Activated CD8-positive, alpha-beta memory T cell treated with anti-CD3 and anti-CD28 coated beads, Interleukin-2, amount 50 U/mL, for 4 hours (primary cell): ENCODE measurements at places on chromosomes 4 and X.

- no peak for DNase-seq
Measured at GRCh38 chr4:77015390-77015789, 60.4 kb downstream of the CCNI start.

GRCh38 chr4:48629458-48629857 lies 139.4 kb downstream of the ZAR1 start:
- DNase-seq: no peak

DNA sequence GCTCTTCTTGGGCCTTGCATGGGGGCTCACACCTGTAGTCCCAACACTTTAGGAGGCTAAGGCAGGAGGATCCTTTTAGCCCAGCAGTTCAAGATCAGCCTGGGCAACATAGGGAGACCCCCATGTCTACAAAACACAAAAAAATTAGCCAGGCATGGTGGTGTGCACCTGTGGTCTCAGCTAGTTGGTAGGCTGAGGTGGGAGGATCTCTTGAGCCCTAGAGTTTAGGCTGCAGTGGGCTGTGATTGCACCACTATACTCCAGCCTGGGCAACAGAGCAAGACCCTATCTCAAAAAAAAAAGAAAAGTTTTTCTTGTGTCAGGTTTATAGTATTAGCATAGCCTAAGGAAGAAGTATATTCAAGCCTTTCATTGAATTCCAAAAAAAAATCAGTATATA lies 30.8 kb upstream of the FAM241A start:
- no peak for DNase-seq

- no peak for DNase-seq
Measured at GRCh38 chrX:153800177-153800722, 5.8 kb downstream of the SSR4 start.

GRCh38 chrX:147476008-147476407 lies 435.7 kb upstream of the FMR1 start:
- DNase-seq: no peak

DNA sequence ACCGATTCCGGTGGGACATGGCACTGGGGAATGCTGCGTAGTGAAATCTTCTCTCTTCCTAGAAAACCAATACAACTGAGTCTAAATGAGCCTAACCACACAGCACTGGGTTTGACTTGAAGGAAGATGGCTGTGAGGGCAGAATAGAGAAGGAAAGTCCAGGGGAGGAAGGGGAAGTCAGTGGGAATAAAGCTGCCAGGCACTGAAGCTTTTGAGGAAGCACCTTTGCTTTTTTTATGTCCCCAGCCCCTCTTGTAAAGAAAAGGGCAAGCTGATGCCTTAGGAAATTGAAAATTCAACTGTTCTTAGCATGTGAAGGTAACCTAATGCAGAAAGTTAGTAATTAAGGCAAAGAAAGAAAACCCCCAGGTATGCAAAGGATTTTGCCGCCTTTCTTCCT lies 20.6 kb downstream of the MED28 start:
- no peak for DNase-seq

DNA sequence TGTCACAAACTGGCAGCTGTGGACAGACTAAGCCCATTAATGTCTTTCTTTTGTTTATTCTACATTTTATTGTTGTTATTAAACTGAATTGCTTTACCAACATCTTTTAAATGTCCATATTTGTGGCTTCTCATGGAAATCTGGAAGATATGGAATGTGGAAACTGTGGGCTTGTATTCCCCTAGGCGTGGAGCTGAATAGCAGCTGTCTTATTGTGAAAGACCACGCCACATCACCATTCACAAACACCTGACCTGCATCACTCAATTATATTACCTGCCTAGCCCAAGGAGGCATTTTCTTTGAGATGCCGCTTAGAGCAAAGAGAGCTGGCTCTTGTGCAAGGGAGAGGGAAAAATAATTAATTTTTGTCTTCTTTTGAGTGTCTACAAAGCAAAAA lies 96.9 kb upstream of the GPRIN3 start:
- no peak for DNase-seq

DNA sequence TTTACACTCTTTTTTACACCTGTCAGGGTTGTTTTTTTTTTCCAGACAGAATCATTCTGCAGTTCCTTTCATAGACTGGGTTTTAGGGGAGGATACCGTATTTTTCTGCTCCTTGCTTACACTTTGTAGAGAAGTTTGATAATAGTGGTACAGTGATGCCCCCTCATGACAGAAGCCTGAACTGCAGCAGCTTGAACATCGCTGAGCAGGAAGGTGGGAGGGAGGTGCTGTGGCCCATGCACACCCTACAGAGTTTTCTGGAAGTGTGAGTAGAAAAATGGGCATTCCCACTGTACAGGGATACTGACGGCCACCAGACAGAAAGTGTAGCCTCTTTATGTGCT lies 54.5 kb downstream of the RAB40A start:
- DNase-seq: peak; percentile 67

- no peak for DNase-seq
Measured at GRCh38 chr4:38925492-38926413, 58.1 kb downstream of the FAM114A1 start.

DNA sequence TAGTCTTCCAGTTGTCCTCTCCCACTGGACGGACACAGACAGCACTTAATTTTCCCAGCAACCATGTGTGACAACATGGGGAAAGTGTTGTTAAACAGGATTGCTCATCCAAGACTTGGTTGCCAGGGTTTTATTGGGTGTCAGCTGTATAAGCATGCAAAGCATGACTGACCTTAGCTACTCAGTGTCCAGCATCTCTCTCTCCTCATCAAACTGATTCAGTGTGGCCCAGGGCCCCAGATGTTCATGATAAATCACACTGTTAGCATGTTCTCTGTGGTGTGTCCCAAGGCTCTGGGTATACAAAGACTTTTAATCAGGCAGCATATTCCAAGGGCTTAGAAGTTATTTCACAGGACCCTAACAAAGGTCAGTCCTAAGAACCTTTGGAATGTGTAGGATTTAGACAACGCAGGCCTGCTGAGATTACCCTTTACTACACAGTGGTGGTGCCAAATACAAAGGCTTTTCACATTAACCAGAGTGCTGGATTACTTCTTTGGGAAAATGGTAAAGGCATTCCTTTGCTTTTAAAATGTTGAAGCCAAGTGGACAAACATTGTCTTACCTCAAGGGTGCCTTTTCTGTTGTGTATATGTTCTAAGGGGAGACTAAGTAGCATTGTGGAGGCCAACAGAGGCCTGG lies 213.3 kb downstream of the GLUD2 start:
- DNase-seq: no peak

DNA sequence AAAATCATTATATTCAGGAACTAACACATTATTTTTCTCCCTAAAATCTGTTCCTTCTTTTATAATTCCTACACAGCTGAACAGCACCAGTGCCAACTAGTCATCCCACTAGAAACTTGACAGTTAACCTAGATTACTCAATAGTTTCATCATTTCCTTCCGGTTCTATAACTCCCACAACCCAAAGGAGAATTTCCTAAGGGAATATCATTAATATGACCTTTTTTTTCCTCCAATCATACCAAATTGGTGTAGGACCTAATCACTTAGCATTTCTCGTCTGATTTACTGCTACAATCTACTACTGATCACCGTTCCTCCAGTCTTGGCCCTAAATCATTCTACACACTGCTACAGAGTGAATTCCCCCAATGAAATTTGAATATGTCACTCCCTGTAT lies 45.9 kb downstream of the WDFY3 start:
- DNase-seq: no peak

DNA sequence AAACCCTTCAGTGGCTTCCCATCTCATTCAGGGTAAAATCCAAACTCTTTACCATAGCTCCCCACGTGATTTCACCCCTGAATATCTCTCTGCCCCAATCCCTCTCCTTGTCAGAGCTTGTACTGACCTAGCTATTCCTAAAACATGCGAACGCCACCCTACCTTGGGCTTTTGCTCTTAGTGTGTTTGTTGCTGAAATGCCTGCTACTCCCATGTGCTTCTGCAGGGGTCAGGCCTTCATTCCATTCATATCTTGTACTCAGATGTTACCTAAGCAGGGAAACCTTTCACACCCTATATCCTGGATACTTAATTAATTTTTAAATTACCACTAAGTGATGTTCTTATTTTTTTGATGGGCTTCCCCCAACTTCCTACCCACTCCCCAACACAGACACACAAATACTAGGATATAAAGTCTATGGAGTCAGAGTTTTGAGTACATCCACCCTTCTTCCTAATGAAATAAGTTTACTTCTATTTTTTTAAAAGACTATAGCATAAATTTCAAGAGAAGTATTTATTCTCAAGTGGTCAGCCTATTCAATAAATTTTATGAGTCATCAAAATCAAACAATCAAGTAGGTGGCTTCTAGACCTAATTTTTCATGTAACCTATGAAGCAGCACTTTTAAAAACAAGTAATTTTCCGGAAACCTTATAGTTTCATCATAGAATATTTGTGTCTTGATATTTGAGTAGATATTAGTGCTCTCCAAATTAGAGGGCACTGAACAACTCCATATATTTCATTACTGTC lies 189.4 kb downstream of the RAPGEF2 start:
- DNase-seq: no peak

DNA sequence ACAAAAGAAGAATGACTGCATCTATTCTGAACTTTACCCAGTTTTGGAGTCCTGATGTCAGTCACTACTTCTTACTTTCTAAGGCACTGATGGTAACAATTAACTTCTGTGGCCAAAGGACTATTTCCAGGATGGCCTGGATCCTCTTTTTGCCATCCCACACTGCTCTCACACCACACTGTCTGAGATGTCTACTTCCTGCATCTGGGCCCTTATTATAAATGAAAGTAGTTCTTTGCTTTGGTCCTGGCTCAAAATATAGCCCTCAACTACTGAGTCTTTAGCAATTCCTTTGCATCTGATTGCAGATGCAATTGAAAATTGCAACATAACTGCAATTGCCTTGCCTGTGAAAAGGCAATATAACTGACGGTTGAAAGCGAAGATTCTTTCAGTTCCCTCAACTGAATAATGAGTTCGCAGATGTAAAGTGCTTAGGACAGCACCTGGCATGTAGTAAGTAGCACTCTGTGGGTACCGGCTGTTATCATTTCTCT lies 44.2 kb downstream of the COQ2 start:
- DNase-seq: no peak

DNA sequence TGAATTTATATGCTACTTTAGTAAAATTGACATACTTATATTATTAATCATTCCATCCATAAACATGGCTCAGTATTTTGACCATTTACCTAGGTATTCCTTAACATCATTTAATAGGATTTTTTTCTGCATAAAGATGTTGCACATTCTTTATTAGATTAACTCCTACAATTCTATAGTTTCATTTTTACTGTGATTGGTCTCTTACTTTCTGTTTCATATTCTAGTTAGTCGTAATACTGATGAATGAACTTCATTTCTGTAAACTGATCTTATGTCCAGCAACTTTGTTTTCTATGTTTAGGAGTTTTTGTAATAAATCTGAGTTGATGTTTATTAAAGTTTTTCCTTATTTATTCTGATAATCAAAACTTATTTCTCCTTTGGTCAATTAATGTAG lies 278.2 kb upstream of the CXXC4 start:
- DNase-seq: no peak

GRCh38 chr4:88101165-88101564 lies 57.3 kb downstream of the ABCG2 start:
- DNase-seq: no peak

GRCh38 chr4:75514949-75515612 lies 808 bp downstream of the THAP6 start:
- DNase-seq: no peak

- no peak for DNase-seq
Measured at GRCh38 chrX:65633826-65634225, 33.6 kb upstream of the MSN start.

GRCh38 chr4:107220976-107221375 lies 184.9 kb upstream of the DKK2 start:
- DNase-seq: no peak

DNA sequence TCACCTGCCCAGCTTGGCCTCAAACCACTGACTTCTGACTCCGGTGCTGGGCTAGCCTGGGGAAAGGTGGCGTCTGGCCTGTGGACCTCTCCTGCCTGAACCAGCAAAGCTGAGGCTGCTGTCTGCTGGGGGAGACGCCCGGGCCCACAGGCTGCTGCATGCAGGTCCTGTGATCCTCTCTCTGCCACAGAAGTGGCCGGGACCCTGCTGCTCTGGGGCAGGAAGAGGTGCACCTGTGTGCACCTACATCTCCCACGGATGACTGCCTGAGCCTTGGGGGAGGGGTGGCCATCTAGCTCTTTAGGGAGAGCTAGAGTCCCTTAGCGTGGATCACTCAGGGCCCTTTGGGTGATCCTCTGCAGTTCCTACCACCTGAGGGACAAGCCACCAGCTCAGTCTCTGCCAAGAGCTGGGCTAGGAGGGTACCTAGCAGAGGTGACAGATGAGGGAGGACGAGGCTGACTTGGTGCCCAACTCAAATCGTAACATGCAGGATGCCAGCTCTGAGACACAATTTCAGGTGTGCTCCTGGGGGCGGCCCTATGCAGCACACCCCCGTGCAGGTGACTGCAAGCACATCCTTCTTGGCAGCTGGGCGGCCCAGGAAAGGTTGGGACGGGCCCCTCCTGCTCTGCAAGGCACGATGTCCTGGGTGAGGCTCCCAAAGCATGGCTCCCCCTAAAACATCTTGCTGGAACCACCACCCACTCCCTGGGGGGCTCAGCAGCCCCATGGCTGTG lies 22.5 kb downstream of the LETM1 start:
- DNase-seq: no peak

DNA sequence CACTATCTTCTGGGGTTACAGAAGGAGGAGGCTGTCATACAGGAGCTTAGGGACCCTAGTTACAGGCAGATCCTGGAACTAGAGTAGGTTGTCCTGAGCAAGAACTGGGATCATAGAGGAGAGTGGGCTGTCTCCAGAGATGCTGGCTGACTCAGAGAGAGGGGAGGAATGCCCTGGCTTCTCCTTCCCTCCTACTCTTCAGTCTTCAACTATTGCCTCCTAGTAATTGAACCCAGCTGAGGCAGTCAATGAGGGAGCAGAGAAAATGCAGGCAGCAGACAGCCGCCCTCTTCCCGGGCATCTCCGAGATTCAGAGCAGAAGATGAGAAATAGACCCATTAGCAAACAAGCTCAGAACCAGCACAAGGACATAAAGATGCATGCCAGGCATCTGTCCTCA lies 118.3 kb upstream of the PDE5A start:
- no peak for DNase-seq

DNA sequence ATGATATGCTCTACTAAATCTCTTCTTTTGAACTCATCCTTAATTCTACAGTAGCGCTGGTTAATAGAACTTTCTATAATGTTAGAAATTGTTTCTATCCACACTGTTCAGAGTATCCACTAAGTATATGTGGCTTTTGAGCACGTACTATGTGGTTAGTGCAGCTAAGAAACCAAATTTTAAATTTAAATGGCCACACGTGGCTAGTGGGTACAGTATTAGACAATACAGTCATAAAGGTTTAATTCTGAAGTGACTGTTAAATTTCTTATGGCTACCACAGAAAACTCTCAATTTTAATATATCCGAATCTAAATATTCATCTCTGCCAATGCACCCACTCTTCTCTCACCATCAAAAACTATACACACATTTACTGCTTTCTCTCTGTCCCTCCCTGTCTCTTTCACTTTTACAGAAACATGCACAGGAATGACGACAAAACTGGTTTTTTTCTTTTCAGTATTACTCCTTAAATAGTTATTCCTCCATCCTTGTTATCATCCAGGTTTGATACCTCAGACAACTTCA lies 583.9 kb downstream of the KCTD8 start:
- DNase-seq: no peak
